ENCODE measurements at places on chromosomes 7 and 10.

GRCh38 chr10:79381804-79382221 lies 34.5 kb downstream of the PPIF start:
- no peak for DNase-seq

- no peak for DNase-seq
These were observed 7.2 kb downstream of the LOXL4 start for GRCh38 chr10:98260752-98261151.

- no peak for DNase-seq
These were observed 33.7 kb upstream of the C7orf33 start for GRCh38 chr7:148556892-148557291.

DNA sequence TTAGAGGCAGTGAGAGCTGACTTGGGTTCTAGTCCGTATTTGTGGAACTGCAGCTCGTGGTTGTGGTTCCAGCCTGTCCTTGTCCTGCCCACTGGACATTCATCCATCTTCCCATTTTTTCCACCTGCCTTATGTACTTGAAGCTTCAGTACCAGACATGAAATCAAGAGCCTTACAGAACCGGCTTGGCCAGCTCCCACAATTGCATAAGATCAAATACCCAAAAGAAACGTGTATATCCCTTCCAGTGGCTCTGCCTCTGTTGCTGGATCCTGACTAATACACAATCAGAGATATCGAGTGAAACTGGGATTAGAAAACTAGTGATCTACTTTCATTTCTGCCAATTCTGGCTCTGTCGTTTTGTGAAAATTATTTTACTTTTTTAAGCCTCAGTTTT lies 23.8 kb upstream of the LIPA start:
- DNase-seq = no peak

GRCh38 chr7:156376317-156376716 lies 264.3 kb upstream of the RNF32 start:
- no peak for DNase-seq

GRCh38 chr10:5033061-5033778 lies 29.6 kb upstream of the AKR1C2 start:
- no peak for DNase-seq

DNA sequence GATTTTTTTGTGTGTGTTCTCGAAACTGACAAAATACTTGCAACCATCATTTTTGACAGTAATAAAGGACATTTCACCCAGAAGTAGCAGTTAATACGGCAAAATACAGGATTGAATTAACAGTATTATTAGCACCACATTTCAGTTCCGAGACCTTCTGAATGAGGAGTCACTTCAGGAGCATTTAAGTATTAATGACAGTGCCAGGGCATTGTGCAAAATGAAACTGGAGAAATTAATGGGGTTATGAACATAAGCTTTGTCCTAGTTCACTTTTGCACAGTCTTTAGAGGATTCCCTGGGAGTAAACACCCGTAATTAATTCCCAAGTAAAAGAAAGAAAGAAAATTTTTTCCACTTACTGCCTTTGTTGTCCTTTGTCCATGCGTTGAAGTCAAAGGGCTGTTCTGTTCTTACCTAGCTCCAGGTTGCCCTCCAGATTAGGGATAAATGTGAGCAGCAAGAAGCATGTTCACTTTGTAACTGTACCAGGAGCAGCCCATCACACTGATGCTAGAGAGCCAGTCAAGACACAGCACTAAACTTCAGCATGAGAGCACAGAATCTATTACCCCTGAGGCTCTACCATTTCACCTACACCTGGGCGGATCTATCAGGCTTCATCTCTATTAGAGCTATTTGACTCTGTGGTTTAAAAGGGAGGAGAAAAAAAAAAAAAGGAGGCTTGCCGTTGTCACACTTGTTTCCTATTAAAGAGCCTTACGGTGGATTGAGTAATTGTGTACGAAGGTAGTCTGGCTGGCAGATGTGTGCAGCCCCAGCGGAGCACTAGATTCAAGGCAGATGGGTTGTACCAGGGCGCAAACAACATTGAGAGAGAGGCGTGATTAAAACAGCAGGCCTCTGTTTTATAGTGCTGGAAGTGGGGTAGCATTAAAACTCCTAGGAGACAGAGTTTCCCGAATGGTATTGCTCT lies 297.8 kb upstream of the SEMA3A start:
- DNase-seq = no peak

DNA sequence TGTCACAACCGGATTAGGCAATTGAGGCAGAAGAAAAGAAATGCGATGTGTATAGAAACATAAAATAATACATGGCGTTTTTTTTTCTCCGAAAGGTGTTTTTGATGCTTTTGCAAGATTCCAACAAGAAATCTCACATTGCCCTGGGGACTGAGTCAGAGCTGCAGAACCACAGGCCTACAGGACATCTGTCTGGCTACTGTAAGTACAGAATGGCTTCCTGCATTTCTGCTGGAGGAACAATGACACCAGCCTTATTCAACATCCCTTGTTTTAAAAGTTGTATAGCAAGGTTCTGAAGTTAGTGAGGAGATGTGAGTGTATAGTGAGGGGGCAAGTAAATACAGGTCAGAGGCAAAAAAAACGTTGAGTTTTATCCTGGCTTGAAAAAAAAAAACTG lies 256.4 kb downstream of the ABCA13 start:
- no peak for DNase-seq

DNA sequence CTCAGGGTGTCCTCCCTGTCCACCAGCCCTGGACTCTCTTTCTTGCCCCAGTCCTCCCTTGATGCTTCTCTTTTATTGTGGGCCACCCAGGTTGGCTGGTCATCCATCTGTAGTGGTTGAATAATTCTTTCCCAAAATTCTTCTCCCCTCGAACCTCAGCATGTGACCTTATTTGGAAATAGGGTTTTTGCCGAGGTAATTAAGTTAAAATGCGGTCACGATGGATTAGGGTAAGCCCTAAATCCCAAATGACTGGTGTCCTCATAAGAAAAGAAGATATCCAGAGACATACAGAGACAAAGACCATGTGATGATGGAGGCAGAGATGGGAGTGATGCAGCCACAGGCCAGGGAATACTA lies 74.3 kb downstream of the GFRA1 start:
- DNase-seq = no peak
